Stimulated activated naive B cell treated with anti-CD40 and anti-IgM and Interleukin-4, amounts not matched to agents 10 μg/mL and 1 μg/mL and 100 μg/mL, for 72 hours (primary cell): ENCODE measurements at places on chromosomes 1 and 21.
A peak's percentile ranks its signal among the peaks of the same experiment; 100 is the strongest.

- no peaks in the 10 kb centered on the region for H3K36me3 ChIP-seq
- H3K27me3 ChIP-seq, result no peaks in the 10 kb centered on the region
- DNase-seq, result no peak
These were observed 15.9 kb upstream of the IFNLR1 start for GRCh38 chr1:24202987-24203386.

- no peak overlapping the region for H3K4me3 ChIP-seq
- H3K27me3 ChIP-seq, result peaks cover 21% of the 10 kb centered on the region
- no peak overlapping the region for H3K27ac ChIP-seq
These were observed 49.3 kb upstream of the NEK2 start for GRCh38 chr1:211724687-211725196.

GRCh38 chr1:119978018-119978505 lies 81.7 kb upstream of the ADAM30 start:
- no peak for DNase-seq
- H3K4me3 ChIP-seq, result no peak overlapping the region
- no peaks in the 10 kb centered on the region for H3K27me3 ChIP-seq
- peaks cover 10% of the 10 kb centered on the region for H3K4me1 ChIP-seq
- H3K27ac ChIP-seq, result no peak overlapping the region

DNA sequence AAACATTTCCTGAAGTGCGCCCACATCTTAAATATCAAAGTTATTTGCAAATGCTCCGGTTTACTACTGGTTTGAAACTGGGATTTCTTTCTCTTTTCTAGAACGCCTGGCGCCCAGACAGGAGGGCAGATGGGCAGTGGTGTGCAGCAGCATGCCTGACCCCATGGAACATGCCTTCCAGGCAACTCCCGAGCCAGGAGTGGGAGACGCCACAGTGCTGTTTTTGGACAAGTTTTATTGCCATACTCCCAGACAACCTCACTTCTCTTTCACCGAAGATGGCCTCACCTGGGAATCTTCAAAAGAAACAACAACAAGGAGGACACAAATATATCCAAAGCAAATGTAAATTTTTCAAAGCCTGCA lies 21.5 kb downstream of the UBE2G2 start:
- H3K4me1 ChIP-seq, result peaks cover 8% of the 10 kb centered on the region
- H3K4me3 ChIP-seq, result no peak overlapping the region
- H3K27ac ChIP-seq, result no peak overlapping the region
- H3K27me3 ChIP-seq, result no peaks in the 10 kb centered on the region
- DNase-seq, result no peak

DNA sequence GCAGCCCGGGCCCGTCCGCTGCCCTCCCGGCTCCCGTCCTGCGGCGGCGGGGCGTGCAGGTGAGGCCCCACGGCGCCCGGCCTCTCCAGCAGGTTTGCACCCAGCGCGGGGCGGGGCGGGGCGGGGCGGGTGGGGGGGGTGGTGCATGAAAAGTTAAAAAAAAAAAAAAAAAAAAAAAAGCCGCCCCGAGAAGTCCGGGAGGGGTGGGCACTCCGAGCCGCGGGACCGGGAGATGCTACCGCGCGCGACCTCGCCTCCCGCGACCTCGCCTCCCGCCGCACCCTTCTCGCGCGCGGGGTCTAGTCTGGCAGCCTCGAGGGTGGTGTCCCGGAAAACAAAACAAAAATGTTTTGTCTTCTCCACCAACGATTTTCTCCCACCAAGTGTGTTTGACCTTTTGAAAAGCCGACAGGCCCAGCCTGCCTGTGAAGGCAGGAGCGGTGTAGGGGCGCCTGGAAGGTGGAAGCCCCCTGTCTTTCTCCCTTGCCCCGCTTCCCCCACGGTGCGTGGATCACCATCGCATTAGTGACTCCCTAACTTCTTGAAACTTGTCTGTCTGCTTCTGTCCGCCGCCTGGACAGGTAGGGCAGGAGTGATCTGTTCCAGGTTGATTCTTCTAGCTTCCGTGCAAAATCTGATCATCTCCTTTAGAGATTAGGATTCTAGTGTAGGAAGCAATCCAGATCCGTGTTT lies 569 bp downstream of the RCAN3 start:
- H3K27me3 ChIP-seq, result no peaks in the 10 kb centered on the region
- H3K36me3 ChIP-seq, result peaks cover 2% of the 10 kb centered on the region
- H3K4me3 ChIP-seq, result peak overlapping the region; percentile 87
- H3K27ac ChIP-seq, result peak overlapping the region; percentile 96
- peak; percentile 12 for DNase-seq

DNA sequence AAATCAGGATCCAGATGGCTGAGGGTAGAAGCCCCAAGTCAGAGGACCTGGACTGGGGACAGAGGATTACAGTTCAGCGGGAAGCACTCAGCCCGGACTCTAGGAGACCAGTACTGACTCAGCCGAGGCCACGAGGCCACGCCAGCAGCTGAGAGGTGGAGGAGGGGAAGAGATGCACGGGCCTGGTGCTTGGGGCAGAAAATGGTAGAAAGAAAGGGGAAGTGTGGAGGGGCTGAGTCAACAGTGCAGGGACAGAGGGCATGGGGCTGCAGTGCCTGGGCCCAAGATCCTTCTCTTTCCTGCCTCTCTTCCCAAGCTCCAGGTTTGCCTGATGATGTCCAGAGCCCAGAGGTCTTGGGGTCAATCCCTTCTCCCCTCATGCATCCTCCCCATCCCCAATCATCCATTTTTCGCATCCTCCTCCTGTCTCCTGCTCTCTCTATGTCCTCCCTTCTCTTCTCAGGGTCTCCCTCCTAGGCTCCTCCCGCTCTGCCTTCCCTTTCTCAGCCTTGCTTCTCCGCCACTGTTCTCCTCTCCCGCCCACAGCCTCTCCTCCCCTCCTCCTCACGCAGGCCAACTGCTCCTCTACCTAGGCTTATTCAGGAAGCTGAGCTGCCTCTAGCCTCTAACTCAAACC lies 7.7 kb downstream of the ARHGEF2 start:
- H3K4me1 ChIP-seq, result peaks cover 97% of the 10 kb centered on the region
- peaks cover 62% of the 10 kb centered on the region for H3K36me3 ChIP-seq
- H3K27me3 ChIP-seq, result no peaks in the 10 kb centered on the region
- H3K27ac ChIP-seq, result peak overlapping the region; percentile 90
- peak; percentile 64 for DNase-seq

DNA sequence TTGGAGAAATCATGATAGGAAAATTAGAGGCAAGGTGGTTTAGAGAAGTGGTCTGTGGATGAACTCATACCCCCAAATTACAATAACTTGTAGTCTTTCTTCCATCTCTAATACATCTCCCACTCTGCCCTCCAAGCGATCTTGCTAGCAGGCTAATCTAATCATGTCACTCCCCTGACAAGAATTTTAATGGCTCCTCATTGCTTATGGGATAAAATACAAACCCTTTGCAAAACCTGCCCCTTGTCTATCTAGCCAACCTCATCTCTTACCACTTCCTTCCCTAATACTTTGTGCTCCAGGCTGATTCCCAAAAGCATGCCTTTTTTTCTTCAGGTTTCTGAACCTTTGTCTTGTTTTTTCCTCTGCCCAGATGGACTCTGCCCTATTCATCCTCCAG lies 71.3 kb upstream of the LRRN2 start:
- H3K27me3 ChIP-seq, result peaks cover 25% of the 10 kb centered on the region
- no peak overlapping the region for H3K4me3 ChIP-seq
- H3K27ac ChIP-seq, result no peak overlapping the region
- no peak for DNase-seq

DNA sequence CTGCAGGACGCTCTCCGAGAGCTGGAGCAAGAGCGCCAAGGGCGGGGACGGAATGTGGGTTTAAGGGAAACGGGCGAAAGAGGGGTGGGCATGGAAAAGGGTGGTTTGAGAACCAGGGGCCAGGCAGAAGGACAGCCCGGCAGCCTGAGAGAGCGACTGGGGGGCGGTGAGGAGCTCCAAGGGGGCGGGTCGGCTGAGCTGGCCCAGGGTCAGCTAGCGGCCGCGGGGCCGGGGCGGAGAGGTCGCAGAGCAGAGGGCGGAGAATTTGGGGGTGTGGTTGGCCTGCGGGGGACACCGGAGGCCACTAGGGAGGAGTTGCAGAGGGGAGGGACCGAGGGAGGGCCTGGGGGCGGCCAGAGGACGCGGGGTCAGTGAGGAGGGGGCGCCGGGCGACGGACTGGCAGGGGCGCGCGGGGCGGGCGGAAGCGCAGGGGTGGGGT lies 54.7 kb downstream of the NDUFS5 start:
- DNase-seq, result no peak
- peak overlapping the region; percentile 85 for H3K4me3 ChIP-seq
- H3K4me1 ChIP-seq, result peaks cover 14% of the 10 kb centered on the region
- no peaks in the 10 kb centered on the region for H3K36me3 ChIP-seq

- no peak overlapping the region for H3K4me3 ChIP-seq
- no peak overlapping the region for H3K27ac ChIP-seq
- no peak for DNase-seq
These were observed 29.2 kb downstream of the CDC7 start for GRCh38 chr1:91529856-91530255.

DNA sequence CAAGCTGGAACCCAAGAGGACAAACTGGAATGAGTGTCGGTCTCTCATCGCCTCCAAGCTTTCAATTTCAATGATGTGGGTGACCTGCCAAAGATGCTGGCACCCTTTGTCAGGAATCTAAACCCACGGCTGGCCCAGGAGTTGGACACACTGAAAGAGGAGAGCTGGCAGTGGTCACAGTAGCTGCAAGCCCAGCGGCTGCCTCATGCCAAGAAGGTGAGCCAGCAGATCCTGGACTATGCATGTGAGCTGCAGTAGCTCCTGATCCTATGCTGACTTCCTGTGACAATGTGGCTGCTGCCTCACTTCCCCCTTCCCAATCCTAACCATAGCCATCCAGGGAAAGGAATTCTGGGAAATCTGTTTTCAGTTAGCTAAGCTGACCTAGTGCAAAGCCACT lies 117.0 kb upstream of the VAV3 start:
- H3K27me3 ChIP-seq, result no peaks in the 10 kb centered on the region
- DNase-seq, result no peak
- no peaks in the 10 kb centered on the region for H3K36me3 ChIP-seq

GRCh38 chr1:9909234-9910046 lies 629 bp downstream of the CTNNBIP1 start:
- H3K27ac ChIP-seq, result peak overlapping the region; percentile 85
- peaks cover 39% of the 10 kb centered on the region for H3K4me1 ChIP-seq
- DNase-seq, result peak; percentile 13
- H3K27me3 ChIP-seq, result no peaks in the 10 kb centered on the region
- H3K36me3 ChIP-seq, result no peaks in the 10 kb centered on the region

GRCh38 chr1:11961230-11961629 lies 19.0 kb upstream of the MFN2 start:
- H3K27ac ChIP-seq, result no peak overlapping the region
- peaks cover 10% of the 10 kb centered on the region for H3K4me1 ChIP-seq

DNA sequence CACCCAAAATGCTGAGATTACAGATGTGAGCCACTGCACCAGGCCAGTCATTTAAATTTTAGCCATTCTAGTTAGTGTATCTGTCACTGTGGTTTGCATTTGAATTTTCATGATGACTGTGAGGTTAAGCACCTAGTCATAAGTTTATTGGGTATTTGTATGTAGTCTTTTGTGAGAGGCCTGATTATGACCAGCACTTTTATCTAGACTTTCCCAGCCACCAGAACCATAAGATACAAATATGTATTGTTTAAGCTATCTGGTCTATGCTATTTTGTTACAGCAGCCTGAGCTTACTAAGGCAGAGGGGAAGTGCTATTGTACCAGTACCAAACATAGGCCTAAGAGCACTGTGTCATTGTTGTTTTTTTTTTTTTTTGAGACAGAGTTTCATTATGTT lies 19.9 kb upstream of the DNAJC6 start:
- no peak overlapping the region for H3K27ac ChIP-seq
- no peak overlapping the region for H3K4me3 ChIP-seq
- H3K4me1 ChIP-seq, result no peaks in the 10 kb centered on the region
- peaks cover 7% of the 10 kb centered on the region for H3K27me3 ChIP-seq
- no peak for DNase-seq
- H3K36me3 ChIP-seq, result no peaks in the 10 kb centered on the region

DNA sequence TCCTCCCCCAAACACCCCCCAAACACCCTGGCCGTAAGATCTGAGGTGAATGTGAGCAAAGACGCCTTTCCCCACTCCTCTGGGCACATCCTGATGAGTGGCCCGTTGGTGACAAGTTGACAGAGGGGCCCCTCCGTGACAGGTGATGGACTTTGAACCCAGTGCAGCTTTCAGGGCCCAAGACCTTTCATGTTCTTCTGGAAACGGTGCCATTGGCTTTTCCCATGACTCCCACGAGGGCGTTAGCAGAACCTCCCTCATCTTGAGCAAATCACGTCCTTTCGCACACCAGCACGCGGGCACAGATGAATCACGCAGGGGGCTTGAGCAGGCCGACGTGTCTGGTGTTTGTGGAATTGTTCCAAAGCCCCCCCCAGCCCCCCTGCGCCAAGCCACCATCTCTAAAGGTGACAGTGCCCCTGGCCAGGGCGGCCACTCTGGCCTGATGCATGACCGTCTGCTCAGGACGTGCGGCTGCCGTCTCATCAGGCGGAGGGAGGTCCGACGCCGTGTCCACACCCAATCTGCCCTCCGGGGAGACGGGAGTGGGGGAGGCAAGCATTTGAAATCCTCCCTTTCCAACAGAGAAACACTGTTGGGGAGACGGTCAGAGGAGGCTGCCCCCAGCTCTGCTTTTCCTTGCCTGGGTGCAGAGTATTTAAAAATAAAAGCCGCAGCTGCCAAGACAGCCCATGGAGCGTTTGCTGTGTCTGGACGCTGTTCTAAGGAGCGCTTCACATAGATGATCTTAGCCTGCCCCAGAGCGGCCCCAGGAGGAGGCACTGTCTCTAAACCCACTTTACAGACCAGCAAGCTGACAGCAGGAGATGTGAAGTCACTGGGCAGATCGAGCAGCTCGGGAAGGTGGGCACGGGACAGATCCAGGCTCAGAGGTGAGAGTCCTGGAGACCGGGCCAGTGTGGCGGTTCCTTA lies 98.3 kb upstream of the ARHGEF16 start:
- DNase-seq, result no peak
- no peak overlapping the region for H3K27ac ChIP-seq
- no peaks in the 10 kb centered on the region for H3K36me3 ChIP-seq
- no peak overlapping the region for H3K4me3 ChIP-seq

DNA sequence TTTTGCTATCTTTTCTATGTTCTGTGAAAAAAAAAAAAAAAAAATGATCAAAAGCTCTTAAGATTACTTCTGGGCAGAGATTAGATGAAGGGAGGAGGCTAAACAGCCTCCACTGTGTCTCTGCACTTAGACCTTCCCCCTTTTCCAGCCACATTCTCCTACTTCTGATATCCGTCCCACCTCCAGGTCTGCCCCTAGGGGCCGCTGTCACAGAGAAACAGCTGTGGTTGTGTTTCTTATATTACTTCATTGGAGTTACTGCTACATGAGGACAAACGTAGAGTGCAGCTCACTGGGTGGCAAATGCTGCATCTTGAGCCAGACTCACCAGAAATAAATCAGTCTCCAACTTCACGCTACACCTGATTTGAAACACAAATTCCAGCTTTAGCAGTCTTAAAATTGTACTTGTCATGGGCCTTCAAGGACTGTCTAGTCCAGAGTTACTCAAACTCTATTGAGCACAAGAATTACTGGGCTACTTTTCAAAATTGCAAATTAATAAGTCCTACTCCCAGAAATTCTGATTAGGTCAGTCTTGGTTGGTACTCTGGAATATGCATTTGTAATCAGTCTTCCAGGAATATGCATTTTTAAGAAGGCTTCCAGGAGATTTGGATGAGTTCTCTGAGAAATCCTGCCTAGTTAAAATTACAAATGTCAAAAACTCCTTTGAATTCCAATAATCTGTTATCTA lies 125.2 kb upstream of the PTBP2 start:
- H3K4me3 ChIP-seq, result no peak overlapping the region
- H3K36me3 ChIP-seq, result no peaks in the 10 kb centered on the region
- no peak for DNase-seq
- H3K27ac ChIP-seq, result no peak overlapping the region
